Smooth muscle cell of the pulmonary artery (primary cell): ENCODE measurements at places on chromosomes 6 and 20. TPM values are rescaled to one million over a fixed set of nuclear protein-coding genes. Genes with fewer than 3 reads are reported as not detected.

The C6orf163 gene
- total RNA-seq, result 1.2 and 1.7 TPM in 2 replicates

The GABRR2 gene
- total RNA-seq, result 0.33 TPM in 2 replicates

The CDSN gene
- not detected in 2 replicates for total RNA-seq

The ATP6V1G2 gene
- 1.5 and 4.3 TPM in 2 replicates for total RNA-seq

The ARMH2 gene
- not detected in 2 replicates for total RNA-seq

The AVP gene
- total RNA-seq, result not detected in 2 replicates

The CLIC1 gene
- 417 and 463 TPM in 2 replicates for total RNA-seq

The CAPN11 gene
- not detected in 2 replicates for total RNA-seq

The LINC00237 gene
- total RNA-seq, result not detected in 2 replicates

The CD109 gene
- total RNA-seq, result 46.1 and 46.4 TPM in 2 replicates

The CGA gene
- total RNA-seq, result not detected in 2 replicates

The CBLN4 gene
- total RNA-seq, result not detected in 2 replicates

The TMEM244 gene
- not detected in 2 replicates for total RNA-seq

The PI16 gene
- total RNA-seq, result 0.59 and 1.8 TPM in 2 replicates

The BMP7 gene
- total RNA-seq, result not detected in 2 replicates

The LIME1 gene
- 3.1 and 5.2 TPM in 2 replicates for total RNA-seq

The CCN2 gene
- 658 and 710 TPM in 2 replicates for total RNA-seq

The ELOVL4 gene
- 5.4 and 7.0 TPM in 2 replicates for total RNA-seq

The DNAH8 gene
- total RNA-seq, result under 0.01 TPM in 1 of 2 replicates, not detected in the other

The KCNK5 gene
- total RNA-seq, result 0.03 and 0.07 TPM in 2 replicates

The NMBR gene
- total RNA-seq, result 0.07 TPM in 2 replicates

The SOBP gene
- 2.3 and 14.6 TPM in 2 replicates for total RNA-seq

The MED23 gene
- total RNA-seq, result 28.2 and 35.6 TPM in 2 replicates

The TCP11 gene
- total RNA-seq, result 0.07 and 0.26 TPM in 2 replicates

The ADGRF4 gene
- 0.07 and 0.10 TPM in 2 replicates for total RNA-seq

The ZKSCAN8 gene
- total RNA-seq, result 23.0 and 26.4 TPM in 2 replicates

The KIF16B gene
- 12.9 and 13.1 TPM in 2 replicates for total RNA-seq

The PRRT1 gene
- 0.36 and 0.39 TPM in 2 replicates for total RNA-seq

The SIRPB1 gene
- total RNA-seq, result 1.3 TPM in 1 of 2 replicates, not detected in the other

The DDX27 gene
- total RNA-seq, result 27.9 and 33.6 TPM in 2 replicates

The PI3 gene
- not detected in 2 replicates for total RNA-seq

The NT5E gene
- 593 and 667 TPM in 2 replicates for total RNA-seq

The SLC24A3 gene
- 0.66 and 4.1 TPM in 2 replicates for total RNA-seq

The SLC17A4 gene
- not detected in 2 replicates for total RNA-seq

The NFKBIE gene
- 2.7 and 3.5 TPM in 2 replicates for total RNA-seq

The XPO5 gene
- 23.3 and 36.7 TPM in 2 replicates for total RNA-seq

The HLA-DRA gene
- 0.07 and 5.2 TPM in 2 replicates for total RNA-seq

The SMLR1 gene
- total RNA-seq, result not detected in 2 replicates

The IFNGR1 gene
- 63.1 and 64.3 TPM in 2 replicates for total RNA-seq

The DDX43 gene
- total RNA-seq, result 2.8 and 4.9 TPM in 2 replicates

The C20orf144 gene
- 0.03 TPM in 1 of 2 replicates, not detected in the other for total RNA-seq

The CDH22 gene
- total RNA-seq, result not detected in 2 replicates
